Stimulated activated CD4-positive, alpha-beta T cell treated with anti-CD3 and anti-CD28 coated beads, Interleukin-12 subunit alpha, Interleukin-12 subunit beta, amount 100 ng/mL, for 48 hours (primary cell): ENCODE measurements at places on chromosomes 7 and 10.
A peak's percentile ranks its signal among the peaks of the same experiment; 100 is the strongest.

DNA sequence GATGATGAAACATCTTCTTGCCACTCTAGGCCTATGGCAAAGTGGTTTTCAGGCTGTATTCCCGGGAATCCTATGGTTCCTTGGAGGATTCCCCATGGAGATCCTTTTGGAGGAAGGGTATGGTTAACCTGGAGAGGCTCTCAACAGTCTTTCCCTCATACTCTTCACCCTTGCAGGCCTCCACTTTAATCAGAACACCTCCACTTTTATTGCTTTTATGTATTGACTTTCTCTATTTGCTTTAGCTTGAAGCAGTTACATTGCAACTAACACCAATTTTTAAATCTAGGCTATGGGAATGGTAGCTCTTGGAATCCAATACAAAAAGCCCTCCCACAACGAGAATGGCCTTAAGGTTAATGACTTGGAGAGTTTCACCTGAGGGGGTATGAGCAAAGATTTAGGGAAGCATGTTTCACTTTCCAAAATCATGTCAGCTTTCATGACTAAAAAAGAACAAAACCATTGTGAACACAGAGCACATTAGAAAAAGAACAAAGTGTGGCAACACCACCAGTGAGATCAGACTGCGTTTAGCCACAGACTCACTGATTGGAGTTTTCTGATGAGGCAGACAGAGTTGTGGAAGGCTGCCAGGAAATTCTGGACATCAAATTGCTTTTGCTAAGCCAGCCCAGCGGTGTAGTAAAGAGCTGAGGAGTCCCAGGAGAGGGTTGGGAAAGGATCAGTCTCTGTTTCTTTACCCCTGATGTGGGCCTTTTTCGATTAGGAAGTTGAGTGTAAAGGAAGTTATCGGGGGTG is 130.4 kb upstream of the BMPER start:
- DNase-seq, result no peak

DNA sequence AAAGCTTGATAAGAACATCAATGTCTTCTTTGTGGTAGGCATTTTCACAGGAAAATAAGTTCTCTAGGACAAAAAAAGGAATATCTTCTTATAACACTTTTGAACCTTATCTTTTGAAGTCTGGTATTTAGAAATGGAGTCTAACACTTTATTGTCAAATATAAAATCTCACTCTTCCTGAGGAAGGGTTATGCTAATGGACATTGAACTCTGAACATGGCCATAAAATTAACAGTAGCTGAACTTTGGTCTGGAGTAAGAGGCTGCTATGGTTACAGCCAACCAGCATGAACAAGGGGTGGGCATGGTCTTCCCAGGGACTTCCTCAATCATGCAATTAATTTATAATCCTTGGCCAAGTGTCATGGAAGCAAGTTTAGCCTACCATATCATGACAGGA is at the start of gene CLRN3:
Gene CLRN3 (minus strand): TSS at position 199 of the 400 bp plus-strand sequence. CDS start 157 bp downstream, at position 42.
- no peak for DNase-seq

- peak; percentile 17 for DNase-seq
Observed at GRCh38 chr7:24755541-24756407, 1.5 kb downstream of the GSDME start.

- no peak for DNase-seq
Observed at GRCh38 chr10:111347386-111348013, 270.7 kb downstream of the ADRA2A start.

DNA sequence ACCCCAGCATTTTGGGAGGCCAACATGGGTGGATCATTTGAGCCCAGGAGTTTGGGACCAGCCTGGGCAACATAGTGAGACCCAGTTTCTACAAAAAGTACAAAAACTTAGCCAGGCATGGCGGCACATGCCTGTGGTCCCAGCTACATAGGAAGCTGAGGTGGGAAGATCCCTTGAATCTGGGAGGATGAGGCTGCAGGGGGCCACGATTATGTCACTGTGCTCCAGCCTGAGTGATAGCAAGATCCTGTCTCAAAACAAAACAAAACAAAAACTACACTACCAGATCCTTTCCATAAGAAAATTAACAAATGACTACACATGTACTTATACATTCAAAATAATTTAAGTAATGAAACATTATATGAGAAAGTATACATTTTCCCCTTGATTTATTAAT is 116.4 kb upstream of the KLF6 start:
- DNase-seq, result no peak

- DNase-seq, result no peak
Observed at GRCh38 chr10:69439350-69439739, 11.9 kb upstream of the TSPAN15 start.

- DNase-seq, result no peak
Observed at GRCh38 chr7:102967798-102968197, 55.0 kb downstream of the LRRC17 start.

GRCh38 chr10:17669185-17669872 is 25.4 kb downstream of the STAM start:
- DNase-seq, result peak; percentile 24

DNA sequence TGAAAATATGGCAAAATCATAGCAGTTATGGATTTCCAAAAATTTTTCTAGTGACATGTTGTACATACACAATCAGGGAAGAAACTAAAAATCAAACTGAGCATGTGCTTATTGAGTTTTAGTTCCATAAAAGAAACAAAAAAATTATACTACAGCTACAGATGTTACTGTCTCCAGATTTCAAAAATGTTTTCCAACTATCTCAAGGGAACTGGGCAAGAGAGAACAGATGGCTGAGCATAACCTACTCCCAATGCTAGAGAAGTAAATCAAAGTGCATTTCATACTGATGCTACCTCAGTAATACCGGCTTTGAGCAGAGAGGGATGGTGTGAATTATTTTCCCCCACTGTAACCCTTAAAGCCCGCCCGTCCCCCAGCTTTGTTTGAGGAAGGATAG is 40.7 kb upstream of the KMT2C start:
- DNase-seq, result no peak

GRCh38 chr7:50782375-50783208 is at the start of gene GRB10:
Gene GRB10 (minus strand): TSS chr7:50782896. CDS start chr7:50732322, 50,574 bp downstream.
- no peak for DNase-seq

DNA sequence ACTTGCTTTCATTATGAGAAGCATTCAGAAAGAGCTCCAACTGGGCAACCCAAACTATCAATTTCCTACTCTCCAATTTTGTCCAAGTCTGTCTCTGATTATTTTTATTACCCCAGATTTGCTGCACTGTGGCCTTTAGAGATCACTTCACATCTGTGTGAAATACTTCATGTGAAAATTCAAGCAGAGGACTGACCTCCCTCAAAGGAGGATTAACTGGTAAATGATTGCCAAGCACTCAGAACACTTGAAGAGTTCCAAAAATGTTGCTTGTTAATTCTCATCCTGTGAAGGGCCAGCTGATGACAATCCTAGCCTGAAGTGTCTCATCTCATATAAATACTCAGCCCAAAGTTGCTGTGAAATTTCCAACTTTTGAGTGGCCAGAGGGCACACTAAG is 182.8 kb upstream of the DGKB start:
- no peak for DNase-seq

- no peak for DNase-seq
Observed at GRCh38 chr7:29328811-29329210, 134.2 kb downstream of the CHN2 start.

DNA sequence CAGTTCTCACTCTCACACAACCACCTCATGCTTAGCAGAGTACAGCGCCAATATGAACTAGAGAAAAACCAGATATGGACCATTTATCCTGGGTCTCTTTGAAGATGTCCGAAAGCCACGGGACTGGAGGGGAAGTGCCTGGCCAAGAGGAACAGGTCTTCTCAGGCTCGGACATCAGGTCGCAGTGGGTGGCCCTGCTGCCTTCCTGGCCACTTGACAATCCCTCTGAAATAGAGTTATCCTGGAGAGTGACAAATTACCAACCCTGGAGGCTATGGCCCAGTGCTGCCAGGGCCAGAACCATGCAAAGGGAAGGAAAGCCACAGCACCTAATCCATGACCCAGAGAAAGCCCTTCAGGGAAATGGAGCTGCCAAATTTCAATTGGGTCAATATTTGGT is 646.8 kb upstream of the NRP1 start:
- no peak for DNase-seq

GRCh38 chr10:34029455-34029854 is 695.0 kb upstream of the NRP1 start:
- DNase-seq, result no peak

DNA sequence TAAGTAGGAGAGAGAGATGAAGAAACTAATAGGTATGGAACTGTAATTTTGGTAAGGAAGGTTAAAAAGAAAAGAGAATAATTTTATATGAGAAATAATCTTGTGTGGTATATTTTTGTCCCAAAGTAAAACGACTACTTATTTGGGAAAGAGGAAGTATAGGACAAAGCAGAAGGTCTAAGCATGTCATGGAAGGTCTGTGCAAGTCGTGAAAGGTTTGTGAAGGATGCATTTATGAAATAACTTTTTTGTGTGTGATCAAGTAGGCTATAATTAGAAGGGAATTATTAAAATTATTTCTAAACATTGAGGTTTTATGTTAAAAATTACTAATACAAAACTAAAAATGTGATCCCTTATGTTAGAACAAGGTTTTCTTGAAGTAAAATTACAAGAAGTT is 63.3 kb downstream of the ZNF783 start:
- DNase-seq, result no peak

DNA sequence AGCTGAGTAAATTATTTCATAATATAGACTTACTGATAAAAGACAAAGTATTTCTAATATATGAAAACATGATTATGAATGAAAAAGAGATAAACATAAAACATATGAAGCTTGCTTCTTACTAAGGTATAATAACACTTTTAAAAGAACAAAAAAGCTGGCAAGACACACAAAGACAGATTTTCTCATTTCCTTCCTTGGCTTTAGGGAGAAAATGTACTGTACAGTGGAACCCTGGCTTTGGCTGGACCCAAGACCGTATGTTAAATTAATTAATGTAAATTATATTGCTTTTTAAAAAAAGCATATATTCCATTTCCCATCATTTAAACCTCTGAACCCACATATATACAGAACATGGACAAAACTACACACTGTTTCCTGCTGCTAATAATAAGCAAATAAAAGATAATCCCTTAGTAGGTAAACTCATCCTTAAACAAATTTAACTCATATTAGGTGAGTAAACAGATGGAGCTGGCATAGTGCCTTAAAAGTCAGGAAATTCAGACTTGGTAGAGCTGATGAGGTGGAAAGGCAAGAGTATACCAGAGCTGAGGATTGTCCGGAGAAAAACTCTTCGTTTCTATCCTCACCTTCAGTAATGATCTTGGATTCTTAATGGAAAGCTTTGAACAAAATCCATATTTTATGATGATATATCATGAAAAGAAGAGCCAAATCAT is 1016.4 kb upstream of the KCND2 start:
- no peak for DNase-seq

DNA sequence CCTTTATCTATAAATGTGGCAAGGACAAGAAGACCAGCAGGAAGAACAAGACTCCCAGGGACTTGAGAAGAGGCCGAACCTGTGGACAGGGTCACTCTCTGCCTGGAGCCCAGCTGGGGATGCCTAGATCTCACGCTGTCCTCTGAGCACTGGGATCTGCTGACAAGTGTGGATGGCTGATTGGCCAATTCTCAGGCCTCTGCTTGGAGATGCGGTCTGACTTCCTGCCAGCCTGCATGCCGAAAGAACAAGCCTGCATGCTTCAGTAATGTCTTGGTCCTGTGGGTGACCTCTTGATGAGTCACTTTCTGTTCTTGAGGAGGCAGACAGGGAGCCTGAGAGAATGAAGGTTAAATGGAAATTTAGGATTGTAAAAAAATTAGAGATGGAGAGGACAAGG is 84.7 kb downstream of the TMEM178B start:
- no peak for DNase-seq

DNA sequence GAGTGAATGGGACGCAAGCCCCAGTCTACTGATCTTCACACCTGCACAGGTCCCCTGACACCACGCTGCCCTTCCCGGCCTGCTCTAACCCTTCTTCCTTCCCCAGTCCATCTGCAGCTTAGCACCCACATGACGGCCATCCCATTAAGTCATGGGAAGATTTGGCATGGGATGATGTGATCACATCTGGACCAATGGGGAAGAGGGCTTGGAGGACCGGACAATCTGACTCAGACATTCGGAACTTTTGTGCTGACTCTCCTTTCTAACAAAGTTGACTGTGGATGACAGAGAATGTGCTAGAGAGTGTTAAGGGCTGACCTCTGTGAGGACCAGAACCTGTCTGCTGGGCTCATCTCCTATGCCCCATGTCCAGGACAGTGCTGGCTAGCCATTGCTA is 15.6 kb downstream of the CXCL12 start:
- no peak for DNase-seq

GRCh38 chr7:112121318-112121717 is 84.9 kb downstream of the DOCK4 start:
- no peak for DNase-seq

- DNase-seq, result no peak
Observed at GRCh38 chr10:61130366-61130765, 186.4 kb upstream of the RHOBTB1 start.

- no peak for DNase-seq
Observed at GRCh38 chr10:118562851-118563250, 32.6 kb downstream of the PRLHR start.

DNA sequence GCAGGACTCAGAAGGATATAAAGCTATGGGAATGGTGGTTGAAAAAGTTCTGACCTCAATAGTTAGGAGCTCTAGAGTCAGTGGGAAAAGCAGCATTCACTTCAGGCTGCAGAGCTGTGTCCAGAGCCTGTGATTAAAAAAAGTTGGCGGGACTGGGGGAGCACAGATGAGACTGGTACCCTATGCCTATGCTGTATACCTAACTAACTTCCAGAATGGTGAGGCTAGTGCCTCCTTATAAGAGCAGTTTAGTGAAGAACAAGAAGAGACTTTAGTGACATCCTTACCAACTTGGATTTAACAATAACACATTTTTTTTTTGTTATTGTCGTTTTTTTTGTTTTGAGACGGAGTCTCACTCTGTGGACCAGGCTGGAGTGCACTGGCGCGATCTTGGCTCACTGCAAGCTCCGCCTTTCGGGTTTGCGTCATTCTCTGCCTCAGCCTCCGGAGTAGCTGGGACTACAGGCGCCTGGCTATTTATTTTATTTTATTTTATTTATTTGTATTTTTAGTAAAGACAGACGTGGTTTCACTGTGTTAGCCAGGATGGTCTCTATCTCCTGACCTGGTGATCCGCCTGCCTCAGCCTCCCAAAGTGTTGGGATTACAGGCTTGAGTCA is 6.6 kb upstream of the ZNF282 start:
- no peak for DNase-seq
